ENCODE measurements at places on chromosomes 6 and 20.

GRCh38 chr6:126312013-126312665 is 27.8 kb upstream of the CENPW start:
- DNase-seq: no peak

- no peak for DNase-seq
Measured at GRCh38 chr6:151494235-151494935, 568 bp downstream of the CCDC170 start.

DNA sequence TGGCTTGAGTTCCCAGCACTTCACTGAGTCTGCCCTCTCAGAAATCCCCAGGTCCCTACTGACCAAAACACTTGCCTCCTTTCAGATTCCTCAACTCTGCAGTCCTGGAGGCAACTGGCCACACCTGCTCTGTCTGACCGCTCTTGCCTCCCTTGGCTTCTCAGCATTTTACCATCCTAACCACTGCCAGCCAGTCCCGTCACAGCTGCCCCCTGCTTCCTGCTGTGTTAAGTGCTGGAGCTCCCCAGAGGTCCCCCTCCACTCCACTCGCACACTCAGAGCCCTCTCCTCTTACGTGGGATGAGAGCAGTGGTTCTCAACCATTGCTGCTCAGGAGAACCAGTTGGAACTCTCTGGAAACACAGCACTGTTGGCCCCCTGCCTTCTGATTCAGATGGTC is 20.5 kb downstream of the ADAT2 start:
- no peak for DNase-seq

DNA sequence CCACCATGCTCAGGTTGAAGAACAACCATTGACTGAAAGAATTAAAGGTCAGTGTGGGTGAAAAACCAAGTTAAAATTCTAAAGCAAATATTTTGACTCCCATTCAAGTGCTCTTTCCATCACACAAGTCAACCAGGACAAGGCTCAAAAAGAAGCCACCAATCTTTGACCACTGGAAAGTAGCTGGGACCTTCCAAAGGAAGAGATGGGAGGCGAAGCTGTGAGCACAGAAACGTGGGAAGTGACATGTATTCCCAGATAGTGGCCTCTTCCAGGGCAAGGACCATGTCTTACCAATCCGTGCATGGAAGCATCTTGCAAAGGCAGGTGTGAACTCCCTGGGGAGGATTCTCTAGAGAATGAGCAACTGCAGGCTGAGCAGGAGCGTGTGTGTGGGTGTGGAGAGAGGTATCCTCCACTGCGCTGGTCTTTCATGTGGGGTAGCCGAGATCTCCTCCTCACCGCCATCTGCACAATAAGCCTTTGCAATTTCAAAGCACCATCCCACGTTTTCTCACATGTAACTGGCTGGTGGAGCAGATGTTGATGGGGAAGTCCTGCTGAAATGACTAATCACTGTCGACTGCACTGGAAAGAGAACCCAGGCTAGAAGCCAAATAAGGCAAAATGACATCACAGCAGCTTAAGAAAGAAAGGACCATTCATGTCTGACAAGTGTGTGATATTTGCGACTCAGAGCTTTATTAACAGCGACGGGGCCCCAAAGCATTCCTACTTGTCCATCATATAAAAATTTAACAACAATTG is 189.4 kb upstream of the RREB1 start:
- DNase-seq: peak; percentile 37

GRCh38 chr6:45297320-45297719 is 30.8 kb upstream of the RUNX2 start:
- no peak for DNase-seq

- DNase-seq: no peak
Measured at GRCh38 chr20:54047720-54048119, 22.7 kb downstream of the BCAS1 start.

Data from stimulated activated CD4-positive, alpha-beta T cell treated with anti-CD3 and anti-CD28 coated beads, Interleukin-1b, Interleukin-23, amount 100 ng/mL, for 4 hours (primary cell).